Right ventricle myocardium inferior (tissue), 1 donor: ENCODE measurements at places on chromosomes 1 and 21. TPM values are rescaled to one million over a fixed set of nuclear protein-coding genes. Genes with fewer than 3 reads are reported as not detected.

GRCh38 chr1:23103001-23103889 is 65.4 kb downstream of the LUZP1 start:
- DNase-seq: no peak

DNA sequence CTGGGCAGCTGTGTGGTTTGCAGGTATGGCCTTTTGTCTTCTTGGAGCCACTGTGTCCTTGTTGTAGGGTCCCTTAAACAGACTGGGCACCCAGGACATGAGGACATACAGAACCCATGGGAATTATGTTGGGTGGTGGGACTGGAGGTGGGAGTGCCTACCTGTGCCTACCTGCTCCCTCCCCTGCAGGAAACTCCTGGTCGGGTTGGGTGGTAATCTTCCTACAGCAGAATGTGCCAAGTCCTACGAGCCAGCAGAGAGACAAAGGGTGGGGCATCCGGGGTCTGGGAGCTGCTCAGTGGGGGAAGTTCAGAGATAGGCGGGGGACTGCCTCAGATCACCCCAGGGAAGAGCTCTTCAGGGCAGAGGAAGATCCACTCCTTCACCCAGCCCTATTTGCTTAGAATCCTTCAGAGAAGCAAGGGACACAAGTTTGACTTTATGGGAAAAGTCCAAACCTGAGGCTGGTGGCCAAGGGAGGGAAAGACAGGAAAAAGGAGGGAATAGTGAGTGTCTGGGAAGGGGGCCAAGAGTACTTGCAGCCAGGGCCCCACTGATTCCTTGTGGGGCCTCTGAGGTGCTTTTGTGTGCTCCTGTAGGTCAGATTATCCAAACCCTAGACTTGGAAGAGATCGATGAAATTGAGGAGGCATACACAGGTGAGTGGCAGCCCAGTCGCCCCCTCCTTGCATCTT is 58.3 kb downstream of the KIF21B start:
- no peak for DNase-seq

- no peak for DNase-seq
Observed at GRCh38 chr1:82110366-82111254, 309.9 kb downstream of the ADGRL2 start.

GRCh38 chr1:195328102-195328501 is 1280.1 kb downstream of the KCNT2 start:
- DNase-seq: no peak

DNA sequence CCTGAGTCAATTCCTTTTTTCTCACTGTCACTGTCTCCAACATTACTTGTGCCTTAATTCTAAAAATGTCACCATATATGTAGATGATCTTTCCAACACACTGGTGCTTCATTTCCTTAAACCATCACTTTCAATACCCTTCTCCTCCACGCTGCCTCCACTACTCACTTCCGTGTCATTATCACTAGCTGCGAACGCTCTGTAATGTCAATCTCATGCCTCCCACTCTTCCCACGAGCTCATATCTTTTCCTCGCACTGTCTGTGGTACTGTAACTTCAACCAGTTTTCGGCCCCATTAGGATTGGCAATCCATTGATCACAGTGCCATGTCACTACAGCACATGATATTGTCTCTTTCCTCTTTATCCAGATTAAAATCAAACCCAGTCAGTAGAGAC is 61.6 kb downstream of the PLD5 start:
- no peak for DNase-seq

- DNase-seq: peak; percentile 34
Observed at GRCh38 chr1:205531191-205532025, 26.9 kb downstream of the CDK18 start.

GRCh38 chr1:22731924-22732720 is 21.5 kb downstream of the EPHB2 start:
- DNase-seq: no peak

GRCh38 chr1:54379555-54380289 is 26.5 kb downstream of the SSBP3 start:
- DNase-seq: no peak

DNA sequence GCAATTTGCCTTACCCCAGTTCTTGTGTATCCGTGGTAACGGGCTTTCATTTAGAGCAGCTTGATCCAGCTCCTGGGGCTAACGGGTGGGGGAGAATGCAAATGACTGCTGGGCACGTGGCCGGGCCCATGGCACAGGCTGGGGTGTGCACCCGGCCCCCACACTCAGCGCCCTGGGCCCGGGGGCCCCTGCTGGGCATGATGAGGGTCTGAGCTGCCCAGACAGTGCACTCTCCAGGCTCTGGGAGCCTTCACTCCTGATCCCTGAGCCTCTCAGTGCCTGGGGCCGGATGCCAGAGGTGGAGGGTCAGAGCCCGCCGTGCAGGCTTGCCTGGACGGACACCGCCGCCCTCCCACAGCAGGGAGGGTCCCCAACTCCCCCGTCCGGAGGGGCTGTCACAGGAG is 20.1 kb upstream of the PEX10 start:
- DNase-seq: no peak

GRCh38 chr21:41933313-41934079 is 20.3 kb downstream of the C2CD2 start:
- no peak for DNase-seq

DNA sequence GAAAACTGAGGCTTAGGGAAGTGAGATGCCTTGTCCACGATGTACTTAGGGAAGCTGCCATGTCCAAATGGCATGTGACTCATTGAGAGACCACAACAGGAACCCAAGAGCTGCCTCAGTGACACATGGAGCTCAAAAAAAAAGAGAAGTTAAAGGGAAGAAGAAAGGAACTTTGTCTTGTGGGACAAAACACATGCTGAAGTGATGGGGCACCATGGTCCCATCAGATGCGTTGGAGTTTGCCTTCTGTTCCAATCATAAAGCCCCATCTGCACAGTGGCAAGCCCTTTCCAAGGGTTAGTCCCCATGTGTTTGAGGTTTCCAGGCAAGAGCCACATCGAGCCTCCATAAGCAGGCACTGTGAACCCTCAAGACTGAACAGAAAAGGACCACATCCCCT is 8.0 kb downstream of the MED8 start:
- DNase-seq: no peak

GRCh38 chr1:156241311-156241811 is 623 bp upstream of the BGLAP start:
- no peak for DNase-seq

The LRRIQ3 gene
- 0.49 TPM for total RNA-seq

The PPIH gene
- 20.1 TPM for total RNA-seq

The A3GALT2 gene
- total RNA-seq: not detected

The PLPP3 gene
- total RNA-seq: 143 TPM
